Activated T-cell treated with anti-CD3 and anti-CD28 coated beads, Interleukin-2, amount 50 U/mL, for 24 hours (primary cell): ENCODE measurements at places on chromosomes 2 and 18.

DNA sequence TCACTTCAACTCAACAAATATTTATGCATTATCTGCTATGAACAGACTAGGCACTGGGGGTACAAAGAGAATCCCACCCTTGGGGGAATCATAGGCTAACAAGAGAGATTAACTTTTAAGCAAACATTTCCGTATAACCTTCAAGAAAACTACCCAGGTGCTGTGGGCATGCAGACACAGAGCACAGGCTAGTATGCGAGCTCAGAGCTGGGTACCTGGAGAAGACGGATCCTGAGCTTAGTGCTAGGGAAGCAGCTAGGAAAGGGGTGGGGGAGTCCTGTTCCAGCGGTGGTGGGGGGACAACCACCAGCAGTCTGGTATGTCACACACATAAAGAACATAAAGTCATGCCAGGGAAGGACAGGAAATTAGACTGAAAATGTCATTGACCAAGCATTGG is 17.5 kb upstream of the DSG3 start:
- DNase-seq: no peak

GRCh38 chr18:57441071-57441794 is 6.1 kb downstream of the ONECUT2 start:
- DNase-seq: no peak

GRCh38 chr18:10440884-10441283 is 13.6 kb upstream of the APCDD1 start:
- no peak for DNase-seq

- no peak for DNase-seq
These were observed 52.3 kb downstream of the EHD3 start for GRCh38 chr2:31286230-31286629.

GRCh38 chr2:217943446-217944321 is 59.1 kb downstream of the TNS1 start:
- no peak for DNase-seq

- DNase-seq: no peak
These were observed 20.0 kb downstream of the DUSP11 start for GRCh38 chr2:73759904-73760303.
